ENCODE measurements at places on chromosomes 2 and 18.

DNA sequence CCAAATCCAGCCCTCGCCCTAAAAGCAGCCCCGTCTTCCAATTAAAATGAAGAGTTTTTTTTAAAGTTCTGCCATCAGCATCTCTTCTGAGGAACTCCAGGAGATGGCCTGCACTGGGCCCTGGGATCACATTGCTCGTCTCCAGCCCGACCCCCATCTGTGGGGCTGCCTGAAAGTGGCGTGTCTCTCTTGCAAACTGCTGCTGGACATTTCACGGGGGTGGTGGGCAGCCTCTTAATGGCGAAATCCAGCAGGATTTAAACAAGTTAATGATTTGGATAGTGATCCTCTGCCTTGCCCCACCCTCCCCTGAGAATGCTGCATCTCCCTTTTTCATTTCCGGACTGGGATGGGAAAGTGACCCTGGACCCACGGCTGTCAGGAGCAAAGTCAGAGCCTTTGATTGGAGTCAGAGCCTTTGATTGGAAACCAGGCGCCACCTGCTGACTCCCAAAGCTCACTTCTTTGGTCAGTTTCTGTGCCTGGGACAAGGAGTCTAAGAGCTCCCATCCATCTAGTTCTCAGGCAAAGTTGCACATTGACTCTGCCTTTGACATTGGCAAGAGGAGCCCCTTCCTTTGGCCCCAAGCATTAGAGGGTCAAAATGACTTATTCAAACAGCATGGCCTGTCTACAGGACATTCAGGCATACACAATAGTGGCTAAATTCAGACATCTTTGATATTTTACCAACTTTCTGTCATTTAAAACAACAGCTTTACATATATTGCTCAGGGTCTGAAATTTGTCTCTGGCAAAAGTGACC is 155.2 kb downstream of the SH3BP4 start:
- no peak overlapping the region for H3K27ac ChIP-seq
- H3K36me3 ChIP-seq: no peaks in the 10 kb centered on the region
- no peak for DNase-seq

- H3K27ac ChIP-seq: no peak overlapping the region
- H3K27me3 ChIP-seq: no peaks in the 10 kb centered on the region
- H3K36me3 ChIP-seq: no peaks in the 10 kb centered on the region
- H3K4me3 ChIP-seq: no peak overlapping the region
Measured at GRCh38 chr2:199509403-199509802, 51.7 kb upstream of the SATB2 start.

DNA sequence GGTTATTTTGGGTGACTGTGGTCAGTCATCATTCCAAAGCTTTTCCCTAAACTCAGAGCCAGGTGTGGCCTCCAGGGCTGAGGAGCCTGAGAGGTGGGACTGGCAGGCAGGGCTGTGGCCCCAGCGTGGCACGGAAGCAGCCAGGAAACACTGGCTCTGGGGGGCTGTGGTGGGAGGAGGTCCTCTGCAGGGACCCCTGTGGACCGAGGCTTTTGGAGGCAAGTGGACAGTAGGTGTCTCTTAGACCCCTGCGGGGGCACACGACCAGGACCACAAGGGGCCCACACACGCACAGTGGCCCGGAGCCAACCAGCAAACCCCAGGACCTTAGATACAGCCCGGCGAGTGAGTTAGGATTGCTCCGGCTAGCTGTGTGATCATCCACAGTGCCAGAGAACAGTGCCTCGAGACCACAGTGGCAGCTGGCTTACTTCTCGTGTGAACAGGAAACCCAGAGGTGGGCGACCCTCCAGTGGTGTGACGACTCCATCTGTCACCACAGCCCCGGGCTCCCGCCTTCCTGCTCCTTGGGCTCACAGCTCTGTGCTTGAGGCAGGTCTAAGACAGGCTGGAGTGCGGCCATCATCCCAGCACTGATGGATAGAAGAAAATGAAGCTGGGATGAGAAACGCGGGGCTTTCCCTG is 1.6 kb upstream of the RTP5 start:
- H3K4me1 ChIP-seq: no peaks in the 10 kb centered on the region
- DNase-seq: peak; percentile 43
- peaks cover 23% of the 10 kb centered on the region for H3K27me3 ChIP-seq

DNA sequence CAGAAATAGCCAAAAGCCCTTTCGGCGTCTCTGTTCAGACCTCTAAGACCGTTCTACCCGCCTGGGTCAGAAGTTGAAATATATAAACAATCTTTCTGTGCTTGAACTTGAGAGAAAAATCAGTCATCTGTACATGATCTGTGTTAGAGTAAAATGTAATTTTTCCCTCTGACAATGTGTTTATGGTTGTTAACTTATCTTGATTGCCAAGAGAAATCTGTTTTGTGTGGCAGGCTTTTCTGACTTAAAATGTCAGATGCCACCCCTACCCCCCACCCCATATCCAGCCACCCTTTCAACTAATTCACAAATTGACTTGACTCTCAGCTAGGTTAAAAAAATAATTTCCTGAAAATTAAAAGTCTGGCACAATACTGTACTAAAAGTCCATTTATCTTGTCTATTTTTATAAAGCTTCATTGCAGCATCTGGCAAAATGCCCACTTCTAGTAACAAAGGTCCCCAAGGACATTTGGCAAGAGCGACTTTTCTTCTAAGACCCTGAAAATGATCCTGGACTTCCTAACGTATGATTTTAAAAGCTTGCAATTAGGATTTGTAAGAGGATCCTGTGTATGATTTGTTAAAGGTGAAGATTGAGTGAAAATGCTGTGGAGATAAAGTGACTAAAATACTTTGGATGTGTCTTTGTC is 304.2 kb downstream of the EPHA4 start:
- no peak for DNase-seq
- no peak overlapping the region for H3K27ac ChIP-seq
- no peaks in the 10 kb centered on the region for H3K27me3 ChIP-seq
- no peaks in the 10 kb centered on the region for H3K4me1 ChIP-seq
- H3K4me3 ChIP-seq: no peak overlapping the region

- H3K36me3 ChIP-seq: no peaks in the 10 kb centered on the region
- no peak for DNase-seq
- no peaks in the 10 kb centered on the region for H3K27me3 ChIP-seq
- H3K27ac ChIP-seq: no peak overlapping the region
- no peaks in the 10 kb centered on the region for H3K4me1 ChIP-seq
- no peak overlapping the region for H3K4me3 ChIP-seq
Measured at GRCh38 chr2:26740890-26741302, 23.2 kb upstream of the SLC35F6 start.

GRCh38 chr18:26565514-26565913 is 17.2 kb upstream of the KCTD1 start:
- H3K4me3 ChIP-seq: no peak overlapping the region
- no peak overlapping the region for H3K27ac ChIP-seq
- no peak for DNase-seq
- H3K27me3 ChIP-seq: no peaks in the 10 kb centered on the region
- H3K36me3 ChIP-seq: no peaks in the 10 kb centered on the region

DNA sequence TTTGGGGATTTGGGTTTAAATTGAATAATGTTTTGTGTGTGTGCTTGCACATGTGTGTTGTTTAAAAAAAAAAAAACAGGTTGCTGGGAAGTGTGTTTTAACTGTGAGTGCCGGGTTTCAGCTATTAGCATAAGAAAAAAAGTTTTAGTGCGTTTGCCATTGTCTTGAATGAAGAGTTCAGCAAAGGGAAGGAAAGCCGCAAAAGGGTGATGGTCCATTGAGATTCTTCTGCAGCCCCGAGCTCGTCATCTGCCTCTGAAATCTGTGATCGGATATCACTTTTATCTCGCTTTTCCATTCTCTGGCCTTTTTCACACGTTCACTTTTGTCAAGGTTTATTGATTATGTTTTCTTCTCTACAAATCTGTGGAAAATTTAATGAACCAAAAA is 4.7 kb downstream of the GLI2 start:
- H3K36me3 ChIP-seq: no peaks in the 10 kb centered on the region
- no peak for DNase-seq
- H3K4me3 ChIP-seq: no peak overlapping the region
- H3K4me1 ChIP-seq: peaks cover 4% of the 10 kb centered on the region
- H3K27ac ChIP-seq: no peak overlapping the region

DNA sequence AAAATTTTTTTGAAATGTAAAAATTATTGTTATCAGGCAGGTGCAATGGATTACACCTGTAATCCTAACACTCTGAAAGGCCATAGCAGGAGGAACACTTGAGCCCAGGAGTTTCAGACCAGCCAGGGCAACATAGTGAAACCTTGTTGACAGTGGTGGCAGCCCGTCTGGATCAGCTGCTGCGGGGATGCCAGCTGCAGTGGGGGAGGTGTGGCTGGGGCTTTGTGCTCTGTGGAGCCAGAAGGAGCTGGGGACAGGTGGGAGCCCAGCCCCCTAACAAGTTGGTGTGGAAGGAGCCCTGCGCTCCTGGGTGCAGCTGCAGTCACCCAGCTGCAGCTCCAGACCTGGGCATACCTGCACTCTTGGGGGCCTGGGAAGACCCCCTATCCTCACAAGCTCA is 182.4 kb upstream of the MC4R start:
- no peak for DNase-seq
- H3K27ac ChIP-seq: no peak overlapping the region
- no peaks in the 10 kb centered on the region for H3K4me1 ChIP-seq
- no peaks in the 10 kb centered on the region for H3K36me3 ChIP-seq
- no peak overlapping the region for H3K4me3 ChIP-seq

DNA sequence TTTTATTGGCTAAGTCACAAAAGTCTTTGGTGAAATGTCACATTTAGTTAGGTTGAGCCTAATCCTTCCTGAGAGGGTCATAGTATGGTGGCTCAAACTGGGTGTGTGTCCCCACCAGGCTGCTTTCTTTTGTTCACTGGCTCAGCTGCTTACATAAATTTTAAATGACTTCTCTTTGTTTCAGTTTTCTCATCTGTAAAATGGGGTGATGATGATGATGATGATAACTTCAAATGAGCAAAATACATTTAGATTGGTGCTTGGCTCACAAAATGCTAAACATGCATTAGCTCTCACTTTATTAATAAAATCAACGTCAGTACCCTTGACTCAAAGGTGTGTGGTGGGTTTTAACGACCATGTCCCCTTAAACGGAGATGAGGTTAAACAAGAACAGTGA is 7.2 kb upstream of the TAF1B start:
- no peaks in the 10 kb centered on the region for H3K27me3 ChIP-seq
- H3K4me1 ChIP-seq: no peaks in the 10 kb centered on the region
- no peak overlapping the region for H3K4me3 ChIP-seq
- no peak overlapping the region for H3K27ac ChIP-seq
- no peak for DNase-seq
- no peaks in the 10 kb centered on the region for H3K36me3 ChIP-seq

DNA sequence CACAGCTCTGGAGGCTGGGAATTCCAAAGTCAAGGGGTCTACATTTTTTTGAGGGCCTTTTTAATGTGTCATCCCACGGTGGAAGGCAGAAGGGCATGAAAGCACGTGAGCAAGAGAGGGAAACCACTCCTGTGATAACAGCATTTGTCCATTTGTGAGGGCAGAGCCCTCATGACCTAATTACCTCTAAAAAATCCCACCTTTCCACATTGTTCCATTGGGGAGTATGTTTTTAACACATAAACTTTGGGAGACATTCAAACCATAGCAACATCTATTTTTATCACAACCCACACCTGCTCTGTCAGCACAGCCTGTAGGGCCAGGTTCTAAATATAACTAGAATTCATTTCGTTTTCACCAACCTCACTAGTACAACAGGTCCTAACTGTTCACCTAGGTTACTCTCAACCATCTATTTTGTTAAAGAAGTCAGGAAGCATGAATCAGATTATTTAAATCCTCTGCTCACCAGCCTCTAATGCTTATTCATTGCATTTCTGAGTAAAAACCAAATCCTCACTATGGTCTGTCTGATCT is 92.2 kb upstream of the DPP10 start:
- H3K4me1 ChIP-seq: no peaks in the 10 kb centered on the region
- H3K27ac ChIP-seq: no peak overlapping the region

DNA sequence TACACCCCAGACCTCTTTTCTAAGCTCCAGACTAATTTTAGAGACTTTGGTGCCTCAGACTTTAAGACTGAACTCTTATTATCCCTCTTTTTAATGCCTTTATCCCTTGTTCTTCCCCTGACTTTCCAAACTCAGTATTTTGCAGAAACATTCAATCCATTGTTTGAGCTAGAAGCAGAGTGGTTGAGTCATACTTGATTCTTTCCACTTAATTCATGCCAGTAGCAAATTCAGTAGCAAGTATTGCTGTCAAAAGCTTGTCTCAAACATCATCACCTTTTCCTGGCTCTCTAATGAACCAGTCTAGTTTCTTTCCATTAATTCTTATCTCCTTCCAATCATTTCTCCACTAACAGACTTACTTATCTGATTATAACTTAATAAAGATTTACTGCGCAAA is 699.7 kb upstream of the ZNF804A start:
- no peaks in the 10 kb centered on the region for H3K36me3 ChIP-seq
- H3K4me1 ChIP-seq: no peaks in the 10 kb centered on the region
- no peak for DNase-seq
- no peak overlapping the region for H3K4me3 ChIP-seq

DNA sequence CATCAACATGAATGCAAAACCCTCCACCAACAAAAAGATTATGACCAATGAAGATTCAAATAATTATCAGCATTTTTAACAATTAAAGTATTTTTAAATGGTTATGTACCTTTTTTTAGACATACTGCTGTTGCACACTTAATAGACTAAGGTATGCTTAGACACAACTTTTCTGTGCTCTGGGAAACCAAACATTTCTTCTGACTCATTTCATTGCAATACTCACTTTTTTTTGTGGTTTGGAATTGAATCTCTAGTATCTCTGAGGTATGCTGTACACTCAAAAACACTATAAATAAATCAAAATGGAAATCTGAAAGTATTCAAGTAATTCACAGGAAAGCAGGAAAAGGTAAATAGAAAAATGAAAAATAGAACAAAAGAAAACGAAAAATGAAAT is 247.9 kb upstream of the POU3F3 start:
- no peaks in the 10 kb centered on the region for H3K36me3 ChIP-seq
- DNase-seq: no peak
- no peak overlapping the region for H3K27ac ChIP-seq
- H3K27me3 ChIP-seq: no peaks in the 10 kb centered on the region
- no peak overlapping the region for H3K4me3 ChIP-seq

- H3K4me1 ChIP-seq: peaks cover 2% of the 10 kb centered on the region
- peaks cover 16% of the 10 kb centered on the region for H3K36me3 ChIP-seq
- no peak overlapping the region for H3K27ac ChIP-seq
- no peak overlapping the region for H3K4me3 ChIP-seq
- no peak for DNase-seq
- no peaks in the 10 kb centered on the region for H3K27me3 ChIP-seq
Measured at GRCh38 chr2:179184610-179185009, 80.0 kb downstream of the SESTD1 start.

DNA sequence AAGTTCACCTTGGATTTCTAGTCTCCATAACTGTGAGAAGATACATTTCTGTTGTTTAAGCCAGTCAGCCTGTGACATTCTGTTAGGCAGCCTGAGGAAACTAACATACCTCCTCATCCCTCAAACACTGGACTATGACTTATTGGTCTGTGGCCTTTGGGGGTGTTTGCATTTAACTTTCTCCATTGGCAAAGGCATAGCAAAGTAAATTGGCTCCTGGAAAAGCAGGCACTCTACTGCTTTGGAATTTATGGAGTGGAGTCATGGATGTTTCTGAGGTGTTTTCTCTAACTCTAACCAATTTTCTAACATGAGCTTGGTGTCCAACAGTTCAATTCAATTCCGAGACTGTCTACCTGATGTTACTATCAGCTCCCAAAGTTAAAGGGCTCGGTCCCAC is 48.9 kb upstream of the CTLA4 start:
- H3K27ac ChIP-seq: no peak overlapping the region
- H3K4me1 ChIP-seq: no peaks in the 10 kb centered on the region
- no peak for DNase-seq

Measured in ascending aorta (tissue), 2 donors.